ENCODE measurements at places on chromosomes 11 and 22.

DNA sequence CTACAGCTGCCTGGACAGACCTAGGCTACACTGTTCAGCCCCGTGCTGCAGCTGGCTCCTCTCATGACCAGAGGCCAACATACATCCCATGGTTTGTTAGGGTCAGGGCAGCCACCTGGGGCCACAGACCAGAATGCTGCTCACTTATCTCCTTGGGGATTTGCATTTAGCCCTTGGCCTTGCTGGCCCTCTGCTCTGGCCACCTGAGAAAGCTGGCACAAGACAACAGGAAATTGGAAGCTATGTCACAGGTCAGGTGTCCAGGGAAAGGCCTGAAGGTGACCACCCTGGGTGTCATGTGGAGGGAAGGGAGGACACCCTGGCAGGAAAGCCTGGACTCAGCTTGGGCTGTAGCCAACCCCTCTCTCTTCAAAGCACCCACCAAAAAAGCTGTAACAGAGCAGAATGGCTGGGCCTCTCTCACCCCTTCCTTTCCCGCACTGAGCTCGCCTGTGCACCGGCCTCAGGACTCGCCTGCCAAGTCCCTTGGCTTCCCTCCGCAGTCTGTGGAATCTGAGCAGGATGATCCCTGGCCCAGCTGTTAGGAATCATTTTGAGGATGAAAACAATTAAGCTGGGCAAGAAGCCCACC lies 86.3 kb downstream of the SNX19 start:
- DNase-seq = no peak

DNA sequence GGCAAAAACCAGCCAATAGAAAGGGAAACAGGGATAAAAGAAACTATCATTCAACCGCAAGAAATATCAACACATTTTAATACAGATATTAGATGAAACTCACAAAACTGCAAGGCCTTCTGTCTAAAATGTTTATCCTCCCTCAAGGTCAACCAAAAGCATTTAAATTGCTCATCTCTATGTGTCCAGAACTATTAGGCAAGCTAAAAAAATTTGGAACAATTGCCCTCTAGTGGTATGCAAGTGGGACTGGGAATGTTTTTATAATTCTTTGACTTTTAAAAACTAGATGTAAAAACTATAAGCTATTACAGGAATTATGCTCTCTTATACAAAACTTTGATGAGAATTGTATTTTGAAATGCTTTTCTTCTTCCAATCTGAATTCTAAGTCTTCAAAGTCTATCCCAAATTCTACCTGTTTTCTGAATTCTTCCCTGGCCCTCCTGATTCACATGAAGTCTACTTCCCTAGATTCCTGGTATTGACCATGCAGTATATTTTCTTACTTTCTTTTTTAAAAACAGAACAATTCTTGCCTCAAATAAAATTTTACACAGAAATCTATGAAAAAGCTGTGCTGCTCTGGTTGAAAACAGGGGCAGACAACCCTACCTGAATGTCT lies 4.9 kb downstream of the CWC15 start:
- peak; percentile 74 for DNase-seq

GRCh38 chr11:76131142-76131541 lies 75.2 kb downstream of the WNT11 start:
- DNase-seq = peak; percentile 44

- DNase-seq = peak; percentile 45
Observed at GRCh38 chr22:35150183-35151107, 84.5 kb downstream of the ISX start.

DNA sequence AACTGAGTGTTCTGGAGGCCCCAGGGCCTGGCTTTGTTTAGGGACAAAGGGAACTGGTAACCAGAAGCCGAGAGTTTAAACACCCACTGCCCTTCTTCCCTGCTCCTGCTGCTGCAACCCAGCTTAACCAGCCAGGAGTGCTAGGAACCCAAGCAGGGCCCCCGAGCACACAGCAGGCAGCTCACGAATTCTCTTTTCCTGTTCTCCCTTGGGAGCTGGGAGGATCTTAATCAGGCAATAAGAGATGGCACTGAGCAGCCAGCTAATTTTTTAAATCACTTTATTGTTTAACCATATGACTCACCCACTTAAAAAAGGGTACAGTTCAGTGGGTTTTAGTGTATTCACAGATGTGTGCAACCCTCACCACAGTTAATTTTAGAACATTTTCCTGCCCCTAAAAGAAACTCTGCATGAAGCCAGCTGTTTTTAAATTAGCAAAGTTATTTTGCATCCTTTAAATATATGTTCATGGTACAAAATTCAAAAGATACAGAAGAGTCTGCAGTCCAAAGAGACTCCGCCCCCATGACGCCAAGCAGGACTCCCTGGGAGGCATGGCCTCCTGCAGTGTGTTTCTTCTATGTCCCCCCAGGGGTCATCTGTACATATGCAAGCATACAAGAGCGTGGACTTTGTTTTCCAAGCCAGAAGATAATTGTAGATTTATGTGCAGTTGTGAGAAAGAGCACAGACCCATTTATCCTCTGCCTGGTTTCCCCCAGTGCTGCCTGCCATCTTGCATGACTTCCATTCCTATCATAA lies 18.9 kb upstream of the PPP6R3 start:
- DNase-seq = peak; percentile 72

DNA sequence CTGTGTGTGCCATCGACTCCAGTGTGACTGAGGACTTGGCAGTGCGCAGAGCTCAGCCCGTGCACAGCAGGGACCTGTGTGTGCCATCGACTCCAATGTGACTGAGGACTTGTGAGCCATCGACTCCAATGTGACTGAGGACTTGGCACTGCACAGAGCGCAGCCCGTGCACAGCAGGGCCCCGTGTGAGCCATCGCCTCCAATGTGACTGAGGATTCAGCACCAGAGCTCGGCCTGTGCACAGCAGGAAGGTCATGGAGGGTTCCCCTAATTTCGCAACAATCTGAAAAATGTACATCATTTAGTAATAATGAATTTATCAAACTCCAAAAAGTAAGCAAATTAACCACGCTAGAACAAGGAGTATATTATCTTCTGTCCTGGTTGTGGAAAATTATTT lies 348.3 kb upstream of the B3GAT1 start:
- no peak for DNase-seq

DNA sequence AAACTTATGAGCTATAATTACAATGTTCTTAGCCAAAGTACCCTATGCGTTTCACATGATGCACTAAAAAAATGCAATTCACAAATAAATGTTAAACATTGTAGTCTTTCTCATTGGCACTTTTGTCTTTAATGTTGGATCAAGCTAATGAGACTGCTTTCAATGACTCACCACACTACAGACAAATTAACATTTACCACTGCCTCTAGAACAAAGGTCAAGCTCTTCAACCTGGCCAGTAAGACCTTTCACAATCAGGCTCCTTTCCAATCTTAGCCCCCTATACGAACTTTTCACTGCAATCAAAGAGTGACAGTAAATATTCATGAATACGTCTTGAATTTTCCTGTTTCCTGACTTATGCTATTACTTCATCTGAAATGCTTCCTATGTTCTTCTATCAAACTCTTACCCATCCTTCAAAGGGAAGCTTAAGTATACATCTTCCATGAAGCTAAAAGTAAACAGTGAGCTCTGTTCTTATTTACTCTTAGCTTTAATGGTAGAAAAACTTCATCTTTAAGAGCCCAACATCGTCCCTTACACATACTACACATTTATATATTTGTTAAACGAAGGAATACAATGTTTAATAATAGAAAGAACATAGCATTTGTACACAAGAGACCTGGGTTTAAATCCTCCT lies 326.6 kb upstream of the PITPNB start:
- DNase-seq = no peak

DNA sequence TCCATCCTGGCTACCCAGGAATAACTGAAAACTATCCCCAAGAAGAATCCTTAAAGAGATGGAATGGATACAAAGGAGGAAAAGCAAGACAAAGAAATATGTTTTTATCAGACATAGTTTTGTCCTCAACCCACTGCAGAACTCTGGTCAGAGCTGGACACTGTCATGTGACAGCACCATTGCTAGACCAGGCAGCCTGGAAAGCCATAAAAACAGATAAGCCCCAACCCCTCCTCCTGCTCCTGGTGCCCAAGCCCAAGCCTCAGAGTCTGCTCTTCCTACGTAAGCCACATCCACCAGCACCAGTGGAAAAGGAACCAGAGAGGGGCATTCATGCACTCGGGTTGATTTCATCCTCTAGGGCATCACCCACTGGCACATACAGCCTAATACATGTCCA lies 116.9 kb downstream of the TRIM29 start:
- DNase-seq = no peak

DNA sequence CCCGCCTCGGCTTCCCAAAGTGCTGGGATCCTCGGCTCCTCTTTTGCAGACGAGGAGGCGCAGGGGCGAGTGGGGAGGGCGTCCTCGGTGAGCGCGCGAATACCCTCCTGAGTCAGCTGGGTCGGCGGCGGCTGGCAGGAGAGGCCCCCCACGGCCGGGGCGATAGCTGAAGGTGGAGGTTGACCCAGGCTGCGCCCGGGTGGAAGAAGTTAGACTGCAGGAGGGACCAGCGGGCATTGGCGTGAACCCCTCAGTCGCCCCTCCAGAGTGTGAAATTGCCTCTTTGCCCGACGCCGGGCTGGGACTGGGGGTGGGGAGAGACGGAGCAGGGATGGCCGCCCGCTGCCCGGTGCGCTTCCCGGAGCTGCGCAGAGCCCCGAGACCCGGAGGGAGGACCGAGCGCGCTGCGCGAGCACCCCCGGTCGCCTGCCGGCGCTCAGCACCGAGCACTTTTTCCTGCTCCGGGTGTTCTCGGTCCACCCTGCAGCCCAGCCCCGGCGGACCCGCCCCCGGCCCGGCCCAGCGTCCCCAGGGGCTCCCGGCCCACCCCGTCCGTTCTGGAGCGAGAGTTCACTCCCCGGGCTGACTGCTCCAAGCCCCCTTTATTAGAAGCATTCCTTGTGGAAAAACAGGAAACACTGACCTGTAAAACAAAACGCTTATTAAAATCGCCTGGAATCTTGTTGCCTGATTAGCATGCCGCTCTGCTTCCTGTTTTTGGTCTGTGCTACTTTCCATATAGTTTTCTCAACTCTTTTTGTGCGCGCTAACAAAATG lies 13.7 kb upstream of the CPT1A start:
- peak; percentile 51 for DNase-seq

DNA sequence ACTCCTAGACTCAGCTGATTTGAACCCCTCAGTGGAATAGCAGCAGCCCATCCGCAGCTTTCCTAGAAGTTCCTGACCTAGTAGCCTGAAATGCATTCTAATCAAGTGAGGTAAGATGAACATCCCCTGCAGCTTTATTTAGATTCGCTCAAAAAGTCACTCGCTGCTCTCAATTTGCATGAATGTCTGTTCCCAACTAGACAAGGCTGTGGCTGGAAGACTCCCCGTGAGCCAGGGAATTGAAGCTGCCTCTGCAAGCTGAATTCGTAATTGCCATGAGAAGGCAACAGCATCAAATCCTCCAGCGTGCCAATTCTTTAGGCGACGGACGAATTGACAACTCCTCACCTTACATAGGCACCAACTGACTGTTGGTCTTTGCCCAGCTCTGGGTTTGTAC lies 17.1 kb upstream of the SCN3B start:
- DNase-seq = no peak

DNA sequence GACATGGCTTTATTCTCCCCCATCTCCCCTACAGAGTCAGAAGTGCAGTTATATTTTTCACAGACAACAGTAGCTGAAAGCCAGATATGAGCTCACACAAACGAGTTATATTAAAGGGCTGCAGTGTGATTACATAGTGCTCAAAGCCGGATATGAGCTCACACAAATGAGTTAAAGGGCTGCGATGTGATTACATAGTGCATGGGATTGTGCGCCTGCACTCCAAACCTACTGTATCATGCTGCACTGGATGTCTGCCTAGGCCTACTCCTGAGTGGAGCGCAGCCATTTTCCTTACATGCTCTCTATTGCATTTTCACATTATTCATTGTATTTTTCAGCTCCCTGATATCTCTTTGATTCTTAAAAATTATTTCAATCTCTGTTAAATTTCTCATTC lies 414.6 kb upstream of the LARGE1 start:
- no peak for DNase-seq

GRCh38 chr11:907668-908067 lies 2.9 kb downstream of the CHID1 start:
- no peak for DNase-seq

- no peak for DNase-seq
Observed at GRCh38 chr22:44712962-44713361, 11.0 kb downstream of the PRR5 start.

GRCh38 chr11:34605481-34606325 lies 15.2 kb upstream of the EHF start:
- DNase-seq = no peak

DNA sequence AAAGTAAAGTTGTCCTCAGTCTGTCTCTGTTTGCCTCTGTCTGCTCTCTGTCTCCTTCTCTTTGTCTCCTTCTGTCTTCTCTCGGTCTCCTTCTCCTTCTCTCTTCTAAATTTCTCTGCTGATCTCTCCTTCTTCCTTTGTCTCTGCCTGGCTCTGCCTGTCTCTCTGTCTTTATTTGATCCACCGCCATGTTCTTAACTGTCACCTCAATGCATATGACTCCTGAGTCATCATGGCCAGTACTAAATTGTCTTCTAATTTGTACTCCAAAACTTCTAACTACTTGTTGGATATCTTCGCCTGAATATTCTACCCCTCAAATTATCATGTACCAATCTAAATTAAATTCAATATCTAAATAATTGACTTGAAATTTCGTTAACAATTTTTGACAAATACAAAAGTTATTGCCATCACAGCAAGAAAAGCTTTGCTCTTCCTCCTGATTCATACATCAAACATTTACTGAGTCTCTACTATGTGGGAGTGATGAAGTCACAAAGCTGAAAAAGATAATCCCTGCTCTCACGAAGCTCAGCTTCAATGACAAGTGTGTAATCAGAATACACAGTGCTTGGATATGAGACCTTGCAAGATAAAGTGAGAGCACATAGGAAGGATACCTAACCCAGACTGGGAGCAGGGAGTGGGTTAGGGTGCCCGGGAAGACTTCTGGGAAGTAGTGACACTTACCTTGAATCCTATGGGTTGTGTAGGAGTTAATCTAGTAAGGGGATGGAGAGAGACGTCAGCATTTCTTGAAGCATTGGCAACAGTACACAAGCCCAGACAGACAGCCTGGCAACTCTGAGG lies 193.0 kb downstream of the MAML2 start:
- peak; percentile 91 for DNase-seq

GRCh38 chr22:40175611-40176244 lies 2.0 kb upstream of the TNRC6B start:
- peak; percentile 52 for DNase-seq

DNA sequence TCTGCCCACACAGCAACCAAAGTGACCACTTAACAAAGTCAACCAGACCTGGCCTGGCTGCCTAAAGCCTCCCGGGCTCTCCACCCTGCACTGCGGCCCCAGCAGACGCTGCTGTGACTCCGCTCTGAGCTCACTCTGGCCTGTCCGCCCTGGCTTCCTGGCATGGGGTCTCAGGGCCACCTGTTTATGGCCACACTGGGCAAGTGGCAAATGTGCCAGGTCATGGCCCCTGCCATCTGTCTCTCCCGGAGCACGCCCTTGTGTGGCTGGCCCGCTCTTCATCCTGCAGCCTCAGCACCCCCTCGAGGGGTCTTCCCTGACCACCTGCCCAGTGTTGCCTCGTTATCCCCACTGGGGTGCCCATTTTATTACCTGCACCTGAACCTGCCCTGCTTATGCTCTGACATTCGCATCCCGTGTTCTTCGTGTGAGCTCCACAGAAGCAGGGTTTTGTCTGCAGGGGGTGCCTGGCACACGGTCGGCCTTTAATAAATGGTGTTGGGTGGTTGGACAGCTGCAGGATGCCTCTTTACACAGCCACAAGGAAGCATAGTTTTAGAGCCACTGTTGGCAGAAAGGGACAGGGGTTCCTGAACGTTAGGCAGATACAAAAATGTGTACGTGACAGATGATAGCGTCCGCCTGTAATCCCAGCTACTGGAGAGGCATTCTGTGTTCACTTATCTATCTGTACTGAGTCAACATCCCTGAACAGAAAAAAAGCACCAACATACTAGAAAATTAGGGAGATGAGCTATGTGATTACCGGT lies 785.6 kb downstream of the TBC1D22A start:
- no peak for DNase-seq

Data from EH (cell line).